ENCODE measurements at places on chromosomes 2 and 18.

GRCh38 chr2:66382091-66382490 is 52.8 kb upstream of the MEIS1 start:
- DNase-seq: no peak

- DNase-seq: no peak
Measured at GRCh38 chr18:48352051-48352755, 57.0 kb downstream of the ZBTB7C start.

DNA sequence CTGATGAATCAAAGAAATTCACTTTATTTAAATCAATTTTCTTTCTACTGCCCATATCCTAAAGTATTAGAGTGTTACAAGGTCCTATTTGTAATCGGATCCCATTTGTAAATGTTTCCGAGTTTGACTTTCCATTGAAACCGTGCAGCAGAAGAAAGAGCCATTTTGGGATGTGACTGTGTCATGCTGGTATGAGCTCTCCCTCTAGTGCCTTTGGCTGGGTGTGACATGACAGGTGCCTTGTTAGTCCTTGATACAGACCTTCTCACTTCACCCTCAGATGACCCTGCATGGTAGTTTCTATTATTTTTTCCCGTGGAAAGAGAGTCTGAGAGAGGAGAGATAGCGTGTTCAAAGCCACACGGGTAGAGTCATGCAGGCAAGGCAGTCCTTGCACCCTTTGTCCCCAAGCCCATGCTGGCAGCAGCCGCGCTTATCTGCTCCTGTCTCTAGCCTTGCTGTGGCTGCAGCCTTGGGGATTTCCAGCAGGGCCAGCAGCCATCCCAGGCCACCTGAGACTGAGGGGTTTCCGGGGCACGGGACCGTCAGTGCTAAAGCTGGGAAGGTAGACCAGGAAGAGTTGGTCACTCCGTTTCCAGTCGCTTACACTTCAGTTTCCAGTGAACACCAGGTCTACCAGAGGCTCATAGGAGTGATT is 21.4 kb downstream of the CHMP1B start:
- DNase-seq: no peak

DNA sequence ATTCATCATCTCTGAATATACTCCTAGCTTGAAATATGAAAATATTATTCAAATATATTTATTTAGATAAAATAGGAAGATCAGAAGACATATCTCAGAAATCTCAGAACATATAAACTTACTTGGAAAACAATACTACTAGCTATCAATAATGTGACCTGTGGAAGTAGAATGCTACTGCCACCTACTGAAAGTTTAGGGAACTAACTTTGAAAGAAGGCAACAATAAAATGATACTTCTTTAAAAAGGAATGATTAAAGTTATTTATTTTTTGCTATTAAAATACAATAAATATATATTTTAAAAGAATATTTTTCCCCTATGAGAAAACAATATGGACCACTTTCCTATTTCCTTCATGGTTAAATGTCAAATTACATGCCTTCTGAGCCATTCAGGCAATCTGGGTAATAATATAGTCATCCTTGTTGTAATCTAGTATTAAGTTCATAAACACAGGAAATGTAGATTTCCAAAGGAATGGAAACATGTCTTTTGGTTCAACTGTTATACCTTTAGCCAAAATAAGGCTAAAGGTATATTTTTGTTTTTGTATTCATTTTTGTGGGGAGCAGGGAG is 26.0 kb downstream of the ACADL start:
- DNase-seq: no peak

- no peak for DNase-seq
Measured at GRCh38 chr2:119431976-119432850, 559 bp downstream of the TMEM37 start.

GRCh38 chr2:53715568-53715967 is 52.0 kb upstream of the CHAC2 start:
- no peak for DNase-seq

DNA sequence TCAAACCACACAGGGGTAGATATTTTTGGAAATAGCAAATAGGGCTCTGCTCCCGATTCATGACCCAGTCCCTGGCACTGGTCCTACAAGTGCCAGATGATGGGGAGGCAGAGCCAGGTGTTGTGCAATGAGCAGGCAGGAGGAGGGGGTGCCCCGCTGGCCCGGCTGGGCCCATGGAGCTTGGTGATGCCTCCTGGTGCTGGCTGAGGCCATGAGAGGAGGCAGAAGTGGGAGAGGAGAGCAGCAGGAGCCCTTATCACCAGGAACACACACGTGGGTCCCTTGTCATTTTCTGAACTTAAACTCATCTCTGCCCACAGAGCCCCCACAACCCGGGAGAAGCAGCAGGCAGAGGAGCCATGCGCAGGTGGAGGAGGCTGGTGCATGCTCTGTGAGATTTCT is 90.5 kb upstream of the MAPK4 start:
- DNase-seq: no peak

DNA sequence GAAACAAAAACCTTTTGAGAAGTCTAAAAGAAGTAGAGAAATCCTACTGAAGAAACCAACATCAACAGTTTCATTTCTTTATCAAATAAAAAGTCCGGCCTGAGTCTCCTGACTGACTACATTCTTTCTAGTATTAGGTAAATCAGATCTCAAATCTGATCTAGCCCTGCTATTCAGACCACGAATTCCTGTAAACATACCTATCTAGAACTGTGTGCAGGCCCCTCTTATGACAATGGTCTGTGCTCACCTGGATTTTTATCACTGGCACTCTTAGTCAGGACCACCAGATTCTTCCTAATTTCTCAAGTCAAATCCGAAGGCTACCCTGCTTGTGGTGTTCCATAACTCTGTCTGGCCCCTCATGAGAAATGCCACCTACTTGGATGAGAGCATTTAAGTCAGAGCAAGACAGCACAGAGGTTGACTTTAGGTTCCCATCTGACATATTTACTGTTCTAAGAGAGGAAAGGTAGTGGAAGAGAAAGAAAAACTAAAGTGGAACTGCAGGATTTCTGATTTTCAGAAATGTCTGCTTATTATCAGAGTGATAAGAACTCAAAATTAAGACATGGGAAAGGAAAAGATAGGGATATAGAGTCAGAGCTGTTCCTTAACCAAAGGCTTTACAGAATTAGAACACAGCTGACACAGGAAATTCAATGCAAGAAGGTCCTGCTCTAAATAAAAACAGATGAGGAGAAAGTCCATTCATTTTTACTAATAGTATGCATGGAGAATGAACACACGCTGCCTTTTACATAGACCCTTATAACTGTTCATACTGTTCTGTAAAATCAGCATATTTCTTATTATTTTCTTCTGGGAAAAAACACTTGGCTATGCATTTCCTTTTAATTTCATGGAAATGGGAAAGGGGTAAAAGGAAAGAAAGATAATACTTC is 56.5 kb downstream of the SLC8A1 start:
- no peak for DNase-seq

DNA sequence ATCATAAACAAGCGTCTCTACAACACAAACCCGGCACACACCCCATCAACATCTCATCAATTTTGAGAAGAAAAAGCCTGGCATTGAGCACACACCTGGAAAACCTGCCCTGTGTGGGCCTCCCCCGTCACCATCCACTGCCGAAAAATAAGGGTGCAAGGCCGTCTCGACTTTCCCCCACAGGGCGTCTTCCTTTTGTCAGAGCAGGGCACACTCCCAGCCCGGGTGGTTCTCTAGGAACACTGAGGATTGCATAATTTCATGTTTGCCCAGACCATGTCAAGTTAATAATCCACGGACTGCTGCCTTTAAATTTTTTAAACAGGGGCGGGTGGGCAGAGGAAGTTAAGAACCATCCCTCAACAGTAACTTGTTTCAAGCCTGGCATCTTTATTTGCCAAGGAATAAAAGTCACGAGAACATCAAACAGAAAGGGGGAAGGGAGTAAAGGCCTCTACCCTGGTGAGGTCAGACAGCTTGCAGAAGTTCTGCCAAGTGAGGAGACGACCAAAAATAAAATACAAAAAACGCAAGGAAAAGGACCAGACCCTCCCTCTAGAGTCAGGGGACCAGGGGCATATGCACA is 2.1 kb downstream of the TFCP2L1 start:
- no peak for DNase-seq

DNA sequence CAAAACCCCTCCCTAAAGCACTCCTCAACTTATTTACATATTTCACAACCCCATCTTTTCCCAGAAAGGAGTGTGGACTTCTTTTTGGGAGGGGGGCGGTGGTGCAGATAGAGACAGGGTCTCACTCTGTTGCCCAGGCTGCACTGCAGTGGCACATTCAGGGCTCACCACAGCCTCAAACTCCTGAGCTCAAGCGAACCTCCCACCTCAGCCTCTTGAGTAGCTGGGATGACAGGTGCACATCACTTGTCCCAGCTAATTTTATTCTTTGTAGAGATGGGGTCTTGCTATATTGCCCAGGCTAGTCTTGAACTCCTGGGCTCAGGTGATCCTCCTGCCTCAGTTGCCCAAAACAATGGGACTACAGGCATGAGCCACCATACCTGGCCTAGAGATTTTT is 44.1 kb downstream of the ADCY3 start:
- DNase-seq: no peak

DNA sequence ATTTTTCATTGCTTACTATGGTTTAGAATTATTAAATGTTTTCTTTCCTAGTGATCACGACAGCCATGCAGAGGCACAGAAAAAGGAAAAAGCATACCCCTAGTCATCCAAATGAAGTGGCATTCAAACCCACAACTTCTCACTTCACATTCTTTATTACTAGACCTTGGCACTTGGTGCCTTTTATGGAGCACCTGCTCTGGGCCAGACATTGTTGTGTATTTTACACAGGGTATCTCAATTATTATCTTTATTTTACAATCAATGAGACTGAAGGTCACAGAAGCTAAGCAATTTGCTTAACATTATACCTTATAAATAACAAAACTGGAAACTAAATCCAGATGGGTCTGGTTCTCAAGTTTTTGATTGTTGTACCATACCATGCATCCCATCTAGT is 235.3 kb downstream of the LRATD1 start:
- DNase-seq: no peak

DNA sequence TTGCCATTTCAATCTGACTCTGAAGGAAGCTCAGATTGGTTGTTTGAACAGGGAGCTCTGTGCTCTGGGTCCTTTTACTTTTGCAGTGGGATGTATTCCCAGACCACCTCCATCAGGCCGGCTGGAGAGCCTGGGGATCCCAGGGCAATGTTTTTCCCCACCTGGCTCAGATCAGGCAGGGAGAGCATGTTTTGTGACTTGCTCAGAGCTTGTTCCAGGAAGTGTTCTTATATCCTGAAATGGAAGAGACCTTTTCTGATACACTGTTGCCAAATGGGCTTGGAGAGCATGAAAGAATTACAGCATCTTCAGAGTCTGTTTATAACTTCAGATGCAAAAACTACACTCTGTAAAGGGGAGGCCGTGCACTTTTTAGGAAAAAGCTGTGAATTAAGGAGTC is 56.0 kb downstream of the LIPG start:
- no peak for DNase-seq

GRCh38 chr2:239445771-239446524 is 45.1 kb upstream of the HDAC4 start:
- DNase-seq: no peak

DNA sequence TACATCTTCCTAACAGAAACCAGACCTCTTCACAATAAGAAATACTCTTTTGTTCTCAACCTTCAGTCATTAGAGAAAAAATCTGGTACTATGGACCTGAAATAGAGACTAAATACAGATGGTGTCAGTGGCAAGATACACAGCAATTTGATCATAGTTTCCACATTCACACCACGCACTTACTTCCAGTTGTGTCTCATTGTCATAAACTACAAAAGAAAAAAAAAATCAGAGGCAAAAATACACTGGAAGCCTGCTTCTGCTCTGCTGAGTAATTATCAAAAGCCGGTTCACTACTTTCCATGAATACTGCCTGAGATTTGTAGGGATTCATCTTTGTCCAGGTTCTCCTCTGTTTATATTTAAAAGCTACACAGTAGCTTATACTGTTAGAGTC is 182.6 kb downstream of the PID1 start:
- DNase-seq: no peak

DNA sequence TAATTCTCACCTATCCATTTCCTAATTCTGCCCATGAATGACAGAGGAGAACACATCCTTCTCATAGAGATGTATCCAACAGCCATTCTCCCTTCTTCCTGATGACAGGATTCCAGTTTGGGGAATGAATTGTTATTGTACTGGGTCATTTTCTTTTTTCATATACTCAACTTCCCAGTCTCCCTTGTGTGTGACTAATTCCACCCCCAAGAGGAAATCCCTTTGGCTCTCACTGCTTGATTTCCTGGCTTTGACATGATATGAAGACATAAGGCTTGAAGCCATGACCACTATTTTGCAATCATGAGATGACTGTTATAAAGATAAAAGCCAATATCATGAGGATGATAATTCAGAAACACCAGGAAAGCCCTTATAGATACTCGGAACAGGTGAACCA is 384.7 kb upstream of the ACVR2A start:
- no peak for DNase-seq

DNA sequence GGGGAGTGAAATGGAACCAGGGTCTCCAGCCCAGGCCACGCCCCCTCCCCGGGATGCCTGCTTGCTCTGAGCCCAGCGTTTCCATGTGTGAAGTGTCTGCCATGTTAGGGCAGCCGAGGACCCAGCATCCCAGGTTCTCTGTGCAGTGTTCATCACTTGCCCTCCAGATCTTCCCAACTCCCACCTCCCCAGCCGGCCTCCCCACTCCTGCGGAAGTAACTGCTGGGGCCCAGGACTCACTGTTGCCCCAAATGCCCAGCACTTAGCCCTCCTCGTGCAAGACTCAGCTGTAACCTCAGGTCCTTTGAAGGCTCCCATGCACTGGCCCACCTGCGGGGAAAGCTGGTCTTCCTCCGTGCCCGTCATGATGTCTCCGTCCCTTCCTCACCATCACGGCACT is 9.7 kb upstream of the PXDN start:
- no peak for DNase-seq

DNA sequence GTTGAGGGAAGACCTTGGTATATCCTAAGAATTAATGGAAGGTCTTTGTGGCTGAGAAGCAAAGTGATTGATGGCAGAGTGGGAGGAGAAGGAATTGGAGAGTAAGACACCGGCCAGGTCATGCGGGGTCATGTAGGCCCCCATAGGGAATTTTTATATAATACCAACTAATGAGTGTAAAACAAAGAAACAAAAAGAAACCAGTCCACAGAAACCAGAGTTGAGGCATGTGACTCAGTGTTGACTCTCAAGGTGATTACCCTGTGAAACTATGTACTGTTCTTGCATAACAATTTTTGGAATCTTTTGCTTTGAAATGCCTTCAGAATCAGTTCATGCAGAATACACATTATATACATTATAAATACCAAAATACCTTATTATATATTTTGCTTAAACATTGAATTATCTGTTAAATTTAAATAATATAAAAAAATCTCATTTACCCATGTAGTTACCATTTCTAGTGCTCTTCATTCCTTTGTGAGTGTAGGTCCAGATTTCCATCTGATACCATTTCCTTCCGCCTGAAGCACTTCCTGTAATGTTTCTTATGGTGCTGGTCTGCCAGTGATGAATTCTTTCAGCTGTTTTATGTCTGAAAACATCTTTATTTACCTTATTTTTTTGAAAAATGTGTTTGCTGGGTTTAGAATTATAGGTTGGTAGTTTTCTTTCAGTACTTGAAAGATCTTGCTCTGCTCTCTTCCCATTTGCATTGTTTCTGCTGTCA is 8.6 kb downstream of the CLIP4 start:
- peak; percentile 13 for DNase-seq
